Natural killer cell (primary cell): ENCODE measurements at places on chromosomes 2 and 18. TPM values are rescaled to one million over a fixed set of nuclear protein-coding genes. Genes with fewer than 3 reads are reported as not detected.

- no peaks in the 10 kb centered on the region for H3K36me3 ChIP-seq
- H3K4me3 ChIP-seq = no peak overlapping the region
- no peaks in the 10 kb centered on the region for H3K27me3 ChIP-seq
- H3K27ac ChIP-seq = no peak overlapping the region
- no peak for DNase-seq
- no peaks in the 10 kb centered on the region for H3K4me1 ChIP-seq
Measured at GRCh38 chr2:159650574-159650973, 34.2 kb upstream of the BAZ2B start.

GRCh38 chr2:91442246-91442905 is 2750.9 kb downstream of the RPIA start:
- peaks cover 27% of the 10 kb centered on the region for H3K27me3 ChIP-seq
- no peak overlapping the region for H3K4me3 ChIP-seq
- DNase-seq = no peak
- peaks cover 11% of the 10 kb centered on the region for H3K4me1 ChIP-seq
- no peak overlapping the region for H3K27ac ChIP-seq

DNA sequence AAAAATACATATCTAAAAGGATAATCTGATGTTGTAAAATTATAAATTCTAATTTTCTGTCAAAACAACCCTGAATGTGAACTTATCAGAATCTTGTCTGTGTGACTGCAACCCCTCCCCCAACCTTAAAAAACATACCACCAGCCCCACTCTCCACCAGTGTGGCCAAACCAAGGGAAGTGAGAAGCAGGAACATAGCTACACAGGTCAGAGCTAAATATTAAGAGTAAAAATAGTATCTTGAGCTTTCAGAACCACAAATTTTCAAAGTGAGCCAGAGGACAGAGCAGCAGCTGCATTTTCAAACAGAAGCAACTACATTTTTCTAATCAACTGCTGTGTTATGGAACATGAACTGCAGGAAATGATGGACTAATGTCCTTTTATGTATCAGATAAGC is 156.7 kb downstream of the SLC4A10 start:
- no peaks in the 10 kb centered on the region for H3K4me1 ChIP-seq
- DNase-seq = no peak
- no peak overlapping the region for H3K27ac ChIP-seq
- no peak overlapping the region for H3K4me3 ChIP-seq

DNA sequence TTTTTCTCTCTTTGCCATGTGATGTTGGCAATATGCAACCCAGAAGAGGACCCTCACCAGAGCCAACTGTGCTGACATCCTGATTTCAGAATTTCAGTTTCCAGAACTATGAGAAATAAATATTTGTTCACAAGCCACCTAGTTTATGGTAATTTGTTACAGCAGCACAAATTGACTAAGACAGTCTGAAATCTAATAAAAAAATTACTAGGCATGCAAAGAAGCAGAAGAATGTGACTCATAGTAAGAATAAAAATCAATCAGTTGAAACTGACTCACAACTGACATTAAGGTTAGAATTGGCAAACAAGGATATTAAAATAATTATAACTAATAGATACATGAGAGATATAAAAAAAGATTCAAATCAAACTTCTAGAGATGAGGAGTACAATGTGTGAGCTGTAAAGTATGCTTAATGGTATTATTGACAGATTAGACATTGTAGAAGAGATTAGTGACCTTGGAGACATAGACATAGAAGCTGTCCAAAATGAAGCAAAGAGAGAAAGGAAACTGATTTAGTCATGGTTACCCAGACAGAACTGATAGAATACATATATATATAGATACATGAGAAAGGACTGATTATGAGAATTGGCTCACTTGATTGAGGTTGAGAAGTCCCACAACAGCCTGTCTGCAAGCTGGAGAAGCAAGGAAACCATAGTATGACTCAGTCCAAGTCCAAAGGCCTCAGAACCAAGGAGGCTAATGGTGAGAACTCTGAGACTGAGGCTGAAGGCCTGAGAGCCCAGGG is 27.8 kb upstream of the TTC39C start:
- no peaks in the 10 kb centered on the region for H3K36me3 ChIP-seq
- no peak overlapping the region for H3K4me3 ChIP-seq
- H3K27ac ChIP-seq = no peak overlapping the region
- H3K27me3 ChIP-seq = no peaks in the 10 kb centered on the region
- H3K4me1 ChIP-seq = no peaks in the 10 kb centered on the region

DNA sequence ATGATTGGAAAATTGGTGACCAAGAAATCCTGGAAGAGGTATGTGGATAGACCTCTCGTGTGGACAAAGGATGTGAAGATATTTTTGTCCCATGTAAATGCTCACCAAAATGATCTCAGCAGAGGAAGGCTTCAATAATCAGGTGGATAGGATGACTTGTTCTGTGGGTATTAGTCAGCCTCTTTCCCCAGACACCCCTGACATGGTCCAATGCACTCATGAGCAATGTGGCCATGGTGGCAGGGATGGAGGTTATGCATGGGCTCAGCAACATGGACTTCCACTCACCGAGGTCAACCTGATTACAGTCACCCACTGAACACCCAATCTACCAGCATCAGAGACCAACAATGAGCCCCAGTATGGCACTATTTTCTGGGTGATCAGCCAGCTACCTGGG is 20.2 kb downstream of the CHRNA1 start:
- no peaks in the 10 kb centered on the region for H3K36me3 ChIP-seq
- H3K27me3 ChIP-seq = no peaks in the 10 kb centered on the region
- H3K4me3 ChIP-seq = no peak overlapping the region
- H3K4me1 ChIP-seq = no peaks in the 10 kb centered on the region
- no peak for DNase-seq

FEZ2 gene
- 41.7 TPM for total RNA-seq

CHRND gene
- total RNA-seq = not detected

RASGRP3 gene
- 2.7 TPM for total RNA-seq

ZNF521 gene
- total RNA-seq = 0.19 TPM

DNA sequence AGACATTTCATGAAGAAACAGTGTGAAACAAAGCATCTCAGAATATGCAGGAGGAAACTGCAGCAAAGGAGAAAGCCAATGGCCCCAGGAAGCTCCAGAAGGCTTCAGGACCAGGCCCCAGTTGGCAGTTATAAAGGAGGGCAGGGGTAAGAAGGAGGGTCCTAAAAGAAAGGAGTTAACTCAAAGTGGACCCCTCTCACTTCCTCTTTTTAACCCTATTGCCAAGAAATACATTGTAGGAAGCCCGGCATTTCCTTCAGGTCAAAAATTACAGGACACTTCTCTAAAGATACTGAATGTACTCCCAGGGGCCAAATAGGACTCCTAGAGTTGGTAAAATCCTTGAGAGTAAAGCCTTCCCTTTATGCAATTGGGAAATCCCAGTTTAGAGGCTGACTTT is 77.1 kb upstream of the TGFA start:
- peaks cover 2% of the 10 kb centered on the region for H3K27me3 ChIP-seq
- H3K27ac ChIP-seq = no peak overlapping the region
- H3K4me3 ChIP-seq = no peak overlapping the region
- H3K4me1 ChIP-seq = no peaks in the 10 kb centered on the region
- DNase-seq = no peak
